ENCODE measurements at places on chromosomes 3 and 15.

- DNase-seq = no peak
Observed at GRCh38 chr3:187880441-187880840, 135.2 kb upstream of the BCL6 start.

GRCh38 chr15:81500081-81500480, 126.1 kb upstream of the TMC3 start:
- DNase-seq = no peak

GRCh38 chr15:95687686-95688085, 642.8 kb upstream of the NR2F2 start:
- DNase-seq = no peak

GRCh38 chr3:149023951-149024350, 32.6 kb downstream of the GYG1 start:
- DNase-seq = no peak

GRCh38 chr3:136802481-136802996, 16.4 kb upstream of the SLC35G2 start:
- DNase-seq = no peak

GRCh38 chr3:182690172-182690571, 103.1 kb upstream of the ATP11B start:
- DNase-seq = no peak

GRCh38 chr3:15405448-15406050, 21.8 kb downstream of the METTL6 start:
- no peak for DNase-seq

DNA sequence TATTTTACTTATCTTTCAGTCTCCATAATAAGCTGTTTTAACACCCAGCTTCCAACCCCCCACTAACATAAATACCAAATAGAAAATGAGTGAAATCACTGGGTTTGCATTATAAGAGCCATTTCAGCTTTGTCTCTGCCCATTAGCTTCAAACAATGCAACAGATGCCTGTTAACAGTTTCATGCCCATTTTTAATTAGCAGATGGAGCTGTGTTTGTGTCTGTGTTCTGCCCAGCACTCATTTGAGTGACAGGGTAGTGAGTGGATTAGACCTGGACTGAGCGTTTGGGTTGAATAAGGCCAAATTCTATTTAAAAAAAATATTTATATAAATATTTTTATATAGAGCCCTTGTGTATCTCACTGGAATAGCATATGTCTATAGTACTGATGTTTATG, 7.4 kb downstream of the RAB8B start:
- no peak for DNase-seq
